ENCODE measurements at places on chromosomes 13 and 19.
A peak's percentile ranks its signal among the peaks of the same experiment; 100 is the strongest.

GRCh38 chr13:112366907-112367646, 9.1 kb upstream of the SPACA7 start:
- no peak for DNase-seq

- no peak for DNase-seq
Measured at GRCh38 chr13:32535748-32536147, 2.8 kb downstream of the N4BP2L2 start.

- peak; percentile 82 for DNase-seq
Measured at GRCh38 chr19:36605101-36605876, at the start of gene ZNF382. TSS of gene ZNF382 (plus strand) at chr19:36605313. CDS start at chr19:36609915, 4,602 bp downstream.

DNA sequence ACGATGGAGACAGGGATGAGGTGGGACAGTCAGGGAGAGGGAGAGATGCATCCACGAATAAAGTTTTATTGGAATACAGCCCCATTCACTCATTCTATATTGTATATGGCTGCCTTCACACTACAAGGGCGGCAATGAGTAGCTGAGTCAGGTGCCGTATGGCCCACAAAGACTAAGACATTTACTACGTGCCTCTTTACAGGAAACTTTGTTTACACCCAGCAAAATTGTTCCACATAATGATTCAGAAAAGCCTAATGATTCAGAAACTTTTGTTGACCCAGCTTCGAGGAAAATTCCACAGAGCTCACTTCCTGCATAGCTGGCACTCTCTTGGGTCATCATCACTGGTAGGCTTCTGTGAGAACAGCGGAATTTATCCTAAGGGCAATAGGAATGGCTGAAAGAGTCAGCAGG, 87.3 kb upstream of the PEG3 start:
- DNase-seq, result no peak

DNA sequence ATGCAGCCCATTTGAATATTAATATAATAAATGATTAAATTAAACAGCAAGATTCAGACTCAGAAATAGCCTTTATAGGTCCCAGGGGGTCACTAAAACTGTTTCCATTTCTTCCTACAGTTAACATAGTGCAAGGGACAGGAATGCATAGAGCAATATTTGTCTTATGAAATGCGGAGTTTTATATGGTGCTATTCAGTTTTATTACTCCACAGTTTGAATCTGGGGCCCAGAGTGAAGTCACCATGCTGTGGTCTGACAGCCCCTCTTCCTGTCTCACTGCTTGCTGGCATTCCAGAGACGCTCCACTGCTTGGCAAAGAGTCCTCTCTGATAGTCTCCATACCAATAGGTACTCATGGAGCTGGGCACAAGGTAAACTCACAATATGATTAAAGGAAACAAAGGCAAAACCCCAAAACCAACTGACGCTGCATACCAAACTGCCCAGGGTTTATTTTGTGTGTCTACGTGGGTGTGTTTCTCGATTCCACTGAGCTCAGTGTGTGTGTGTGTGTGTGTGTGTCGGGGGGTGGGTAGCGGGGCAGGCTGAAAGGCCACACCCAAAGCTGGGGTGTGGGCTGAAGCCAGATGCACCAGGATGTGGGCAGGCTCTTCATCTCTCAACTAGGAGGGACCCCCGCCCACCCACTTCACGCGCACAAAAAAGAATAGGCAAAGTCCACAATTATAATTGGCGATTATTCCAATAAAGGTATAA, 277.9 kb downstream of the TSHZ3 start:
- no peak for DNase-seq

DNA sequence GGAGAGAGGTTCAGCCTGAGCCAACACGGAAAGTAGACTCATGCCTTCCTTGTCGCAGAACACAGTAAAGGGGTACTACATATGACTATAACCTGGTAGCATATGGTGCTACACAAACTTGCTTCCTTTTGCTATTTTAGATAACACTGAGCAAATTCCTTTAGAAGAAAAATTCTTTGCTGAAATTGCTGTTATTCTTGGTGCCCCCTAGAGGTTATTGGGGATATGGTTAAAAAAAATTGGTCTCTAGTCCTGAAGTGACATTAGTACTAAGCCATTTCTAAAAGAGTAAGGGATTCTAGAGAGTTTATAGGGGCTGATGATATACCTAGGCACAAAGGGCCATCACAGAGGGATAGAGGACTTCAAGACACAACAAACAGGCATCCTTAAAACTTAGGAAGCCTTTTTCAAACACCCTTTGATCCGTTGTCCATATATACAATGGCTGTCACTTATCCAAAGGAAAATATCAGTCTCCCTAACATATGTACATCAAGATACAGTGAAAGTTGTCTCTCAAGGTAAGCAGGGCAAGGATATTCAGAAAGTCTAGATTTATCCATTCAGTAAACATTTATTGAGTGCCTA, 13.9 kb upstream of the HS6ST3 start:
- no peak for DNase-seq

DNA sequence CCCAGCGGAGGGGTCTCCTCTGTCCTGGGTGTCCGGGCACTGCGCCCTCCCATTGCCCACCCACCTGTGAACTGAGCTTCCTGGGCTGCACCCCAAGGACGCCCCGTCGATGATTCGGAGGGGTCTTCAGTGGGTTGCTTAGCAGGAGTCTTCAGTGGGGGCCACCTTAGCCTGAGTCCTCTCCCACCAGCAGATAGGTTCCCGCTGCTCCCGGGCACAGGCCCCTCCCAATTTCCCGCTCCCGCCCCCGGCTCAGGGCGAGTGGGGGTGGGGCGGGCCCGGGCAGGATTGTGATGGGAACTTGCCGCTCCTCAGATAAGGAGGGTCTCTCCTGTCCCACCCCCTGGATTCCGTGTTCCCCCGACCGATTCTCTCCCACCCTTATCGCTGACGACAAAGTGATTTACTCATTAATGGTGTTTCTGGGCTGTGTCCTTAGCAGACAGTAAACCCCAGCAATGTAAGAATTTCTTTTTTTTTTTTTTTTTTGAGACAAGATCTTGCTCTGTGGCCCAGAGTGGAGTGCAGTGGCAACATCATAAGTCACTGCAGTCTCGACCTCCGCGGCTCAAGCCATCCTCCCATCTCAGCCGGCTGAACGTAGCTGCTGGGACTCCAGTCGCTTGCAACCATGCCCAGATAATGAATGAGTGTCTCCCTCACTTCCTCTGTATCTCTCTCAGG, 655 bp upstream of the S1PR5 start:
- no peak for DNase-seq

GRCh38 chr19:20661150-20661819, at the start of gene ZNF626:
TSS of gene ZNF626 (minus strand) at chr19:20661571. CDS start at chr19:20661446, 125 bp downstream.
- DNase-seq, result peak; percentile 99

DNA sequence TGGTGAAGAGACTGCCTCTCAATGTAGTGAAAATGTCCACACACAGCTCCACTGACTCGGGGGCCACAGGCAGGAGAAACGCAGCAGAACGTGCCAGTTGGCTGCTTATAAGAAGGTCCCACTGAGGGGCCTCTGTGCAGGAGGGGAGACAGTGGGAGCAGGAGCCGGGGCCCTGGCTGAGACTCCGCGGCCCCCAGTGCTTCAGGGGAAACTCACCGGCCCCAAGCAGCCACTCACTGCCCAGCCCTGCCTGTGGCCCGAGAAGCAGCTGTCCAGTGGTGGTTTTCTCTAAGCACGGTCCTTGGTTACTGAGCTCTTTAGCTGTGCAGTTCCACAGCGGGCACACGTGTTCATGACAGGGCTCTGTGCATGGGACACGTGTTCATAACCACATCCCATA, 91.9 kb upstream of the MCF2L start:
- no peak for DNase-seq

GRCh38 chr13:22793598-22794134, 387.1 kb upstream of the SGCG start:
- no peak for DNase-seq
